ENCODE measurements at places on chromosomes 12 and 14.

DNA sequence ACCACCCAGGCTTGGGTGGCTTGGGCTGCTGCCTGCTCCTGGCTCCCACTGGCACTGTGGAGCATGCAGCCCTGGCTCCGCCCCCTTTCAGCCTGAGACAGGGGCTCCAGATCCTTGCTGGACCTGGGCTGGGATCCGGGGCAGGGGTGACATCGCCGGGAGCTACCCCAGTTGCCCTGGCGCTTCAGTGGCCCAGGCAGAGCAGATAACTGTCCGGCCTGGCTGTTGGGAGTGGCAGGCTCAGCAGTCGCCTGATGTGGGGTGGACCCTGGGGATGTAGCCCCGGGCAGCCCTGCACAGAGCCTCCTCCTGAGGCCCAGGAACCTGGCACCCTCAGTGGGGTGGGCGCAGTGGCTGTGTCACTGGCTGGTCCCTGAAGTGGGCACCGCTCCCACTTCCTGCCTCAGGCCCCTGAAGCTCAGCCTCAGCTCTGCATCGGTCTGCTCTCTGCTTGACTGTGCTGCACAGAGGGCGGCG lies 57.9 kb downstream of the FUT8 start:
- DNase-seq = no peak

- DNase-seq = no peak
These were observed 115.9 kb downstream of the ETV6 start for GRCh38 chr12:11765421-11765816.

GRCh38 chr12:71191509-71192196 lies 33.9 kb upstream of the TSPAN8 start:
- DNase-seq = no peak

- no peak for DNase-seq
These were observed 43.6 kb downstream of the SYNE3 start for GRCh38 chr14:95472819-95473251.

- no peak for DNase-seq
These were observed 13.0 kb upstream of the PYGL start for GRCh38 chr14:50957296-50957695.

GRCh38 chr14:101575581-101575980 lies 14.3 kb downstream of the DIO3 start:
- DNase-seq = no peak

DNA sequence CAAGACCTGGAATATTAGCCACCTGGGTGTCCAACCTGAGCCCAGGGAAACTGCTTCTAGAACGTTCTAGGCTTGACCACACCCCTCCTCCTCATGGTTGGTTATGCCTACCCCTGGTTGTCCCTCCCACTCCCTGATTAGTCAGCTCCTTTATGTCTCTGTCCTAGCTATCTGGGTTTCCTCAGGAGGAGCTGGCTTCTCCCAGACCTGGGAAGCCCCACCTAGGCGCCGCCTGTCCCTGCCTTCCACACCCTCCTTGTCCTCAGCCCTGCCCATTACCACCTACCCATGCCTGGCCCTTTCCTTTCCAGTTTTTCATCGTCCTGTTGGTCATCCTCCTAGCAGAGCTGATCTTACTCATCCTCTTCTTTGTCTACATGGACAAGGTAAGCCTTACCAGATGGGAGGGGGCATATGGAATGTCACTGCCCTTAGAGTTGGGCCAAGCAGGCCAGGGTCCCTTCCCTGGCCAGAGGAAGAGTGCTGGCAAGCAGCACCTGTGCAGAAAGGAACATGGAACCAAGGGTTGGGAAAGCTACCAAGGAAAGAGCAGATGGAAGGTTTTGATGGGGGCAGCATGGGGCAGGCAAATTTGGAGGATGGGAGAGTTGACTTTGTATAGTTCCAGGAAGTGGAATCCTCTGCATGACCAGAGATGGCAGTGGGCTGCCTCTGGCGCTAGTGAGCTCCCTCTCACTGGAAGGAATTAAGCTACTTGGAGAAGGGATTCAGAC lies 201.7 kb downstream of the TSPAN9 start:
- no peak for DNase-seq

GRCh38 chr12:59234391-59234790 lies 314.1 kb upstream of the LRIG3 start:
- no peak for DNase-seq

Measured in non-pigmented ciliary epithelial cell (primary cell).